ENCODE measurements at places on chromosomes 2 and 18.

DNA sequence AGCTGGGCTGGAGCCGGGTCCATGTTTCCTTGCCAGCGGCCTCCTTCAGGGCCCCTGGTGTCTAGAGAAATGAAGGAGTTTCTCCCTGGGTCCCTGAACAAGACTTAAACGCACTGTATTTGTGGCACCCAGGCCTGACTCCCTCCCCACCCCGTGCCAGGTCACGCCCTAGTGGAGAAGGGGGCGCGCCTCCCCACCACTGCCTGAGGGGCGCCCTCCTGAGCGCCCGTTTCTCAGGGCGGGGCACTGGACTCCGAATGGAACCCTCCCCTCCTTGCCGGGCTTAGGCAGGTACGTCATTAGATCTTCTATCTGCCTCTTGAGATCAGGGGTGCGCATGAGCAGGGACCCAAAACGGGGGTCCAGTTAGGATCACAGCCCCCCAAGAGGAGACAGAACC, 16.3 kb downstream of the ODC1 start:
- no peak for DNase-seq

DNA sequence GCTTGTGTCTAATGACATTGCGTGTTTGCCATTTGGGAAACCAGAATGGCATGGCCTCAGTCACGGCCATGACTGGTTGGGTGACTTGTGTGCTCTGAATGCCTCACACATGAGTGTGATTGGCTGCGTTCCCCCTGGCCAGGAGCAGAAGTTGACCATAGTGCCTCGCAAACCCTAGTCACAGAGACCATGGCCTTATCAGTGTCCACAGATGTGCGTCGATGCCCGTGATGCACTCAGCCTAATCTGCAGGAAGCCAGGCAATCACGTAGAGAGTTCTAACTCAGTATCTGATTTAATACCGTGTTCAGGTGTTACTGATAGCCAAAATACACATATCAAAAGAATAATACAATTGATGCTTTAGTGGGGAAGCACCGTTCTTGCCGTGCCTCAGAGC, 64.0 kb downstream of the BOLA3 start:
- no peak for DNase-seq

GRCh38 chr2:20666304-20667150, at the start of gene GDF7:
Gene GDF7, plus strand, starts transcription at chr2:20667144. Its CDS starts 96 bp downstream, at chr2:20667240.
- DNase-seq, result no peak

DNA sequence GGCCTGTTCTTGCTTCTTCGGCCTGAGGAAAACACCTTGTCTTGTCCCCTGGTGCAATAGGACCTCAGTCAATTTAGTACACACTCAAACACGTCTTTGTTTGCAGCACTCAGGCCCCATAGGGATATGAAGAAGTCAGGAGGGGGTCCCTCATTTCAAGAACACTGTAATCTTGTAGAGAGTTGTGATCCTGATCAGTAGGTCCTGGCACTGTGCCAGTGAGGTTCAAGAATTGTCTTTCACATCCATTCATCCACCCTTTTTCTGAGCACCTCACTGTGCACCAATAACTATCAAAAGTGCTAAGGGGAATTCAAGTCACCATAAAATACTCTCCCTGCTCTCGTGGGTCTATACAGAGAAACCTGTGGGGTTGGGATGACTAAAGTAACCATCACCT, 131.4 kb upstream of the LHCGR start:
- DNase-seq, result no peak

DNA sequence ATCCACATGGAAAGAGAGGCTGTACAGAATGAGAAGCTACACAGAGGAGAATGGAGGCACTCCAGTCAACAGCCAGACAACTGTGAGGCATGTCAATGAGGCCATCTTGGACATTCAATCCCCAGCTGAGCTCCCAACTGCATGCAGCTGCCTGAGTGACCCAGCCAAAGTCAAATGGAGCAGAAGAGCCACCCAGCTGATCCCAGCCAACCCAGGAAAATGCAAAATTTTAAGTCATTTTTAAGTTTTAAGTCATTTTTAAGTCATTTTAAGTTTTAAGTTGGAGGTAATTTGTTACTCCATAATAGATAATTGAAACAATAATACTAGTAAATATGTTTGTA, 63.6 kb downstream of the RBMS1 start:
- DNase-seq, result no peak

DNA sequence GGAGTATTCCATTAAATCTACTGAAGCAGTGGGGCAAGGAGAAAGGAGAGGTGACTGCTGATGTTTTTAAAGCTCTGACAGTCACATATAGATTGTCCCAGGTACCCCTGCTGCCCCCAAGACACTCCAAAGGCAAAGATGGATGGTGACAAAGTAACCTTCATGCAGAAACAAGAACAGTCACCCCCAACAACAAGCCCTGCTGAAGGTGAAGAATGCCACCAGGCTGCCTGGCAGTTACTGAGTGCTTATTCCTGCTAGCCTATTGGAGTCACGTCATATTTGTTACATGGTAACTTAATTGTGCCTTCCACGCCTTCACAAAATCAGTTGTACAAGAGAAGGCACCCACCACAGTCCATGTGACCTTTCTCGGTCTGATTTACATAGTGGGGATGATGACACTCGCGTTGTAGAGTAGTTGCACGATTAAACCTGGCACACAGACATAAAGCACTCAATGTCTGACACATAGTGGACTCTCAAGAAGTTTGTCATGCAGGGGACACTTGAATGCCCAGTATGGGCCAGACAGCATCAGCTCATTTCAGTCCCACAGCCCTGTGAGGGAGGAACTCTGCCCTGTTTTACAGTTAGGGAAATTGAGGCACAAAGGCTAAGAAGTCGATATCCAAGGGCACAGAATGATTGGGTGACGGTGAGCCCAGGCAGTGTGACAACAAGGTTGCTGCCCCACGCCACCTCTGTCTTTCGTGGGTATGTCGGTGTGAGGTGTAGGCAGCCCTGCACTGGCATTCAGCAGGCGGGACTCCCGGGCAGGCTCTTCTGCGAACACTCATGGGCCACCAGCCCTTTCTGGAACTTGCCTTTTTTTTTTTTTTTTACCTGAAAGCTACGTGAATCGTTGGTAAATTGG, 62.7 kb downstream of the ZCCHC2 start:
- DNase-seq, result no peak

DNA sequence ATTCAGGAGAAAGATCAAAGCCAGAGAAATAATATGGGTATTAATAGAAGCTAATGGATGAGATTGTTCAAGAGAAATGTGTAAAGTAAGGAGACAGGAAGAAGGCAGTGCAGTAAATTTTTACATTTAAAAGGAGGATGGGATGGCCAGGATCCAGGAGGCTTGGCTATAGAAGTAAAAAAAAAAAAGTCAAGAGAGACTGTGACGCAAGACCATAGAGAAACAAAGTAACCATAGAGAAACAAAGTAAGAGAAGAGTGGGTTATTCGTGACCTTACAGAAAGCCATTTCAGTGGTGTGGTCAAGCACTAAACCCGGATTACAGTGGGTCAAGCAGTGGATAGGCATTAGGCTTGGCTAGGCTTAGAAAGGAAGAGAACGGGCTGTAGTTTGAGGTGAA, 10.5 kb upstream of the FAM171B start:
- no peak for DNase-seq
